ENCODE measurements at places on chromosomes 4 and X.
A peak's percentile ranks its signal among the peaks of the same experiment; 100 is the strongest.

DNA sequence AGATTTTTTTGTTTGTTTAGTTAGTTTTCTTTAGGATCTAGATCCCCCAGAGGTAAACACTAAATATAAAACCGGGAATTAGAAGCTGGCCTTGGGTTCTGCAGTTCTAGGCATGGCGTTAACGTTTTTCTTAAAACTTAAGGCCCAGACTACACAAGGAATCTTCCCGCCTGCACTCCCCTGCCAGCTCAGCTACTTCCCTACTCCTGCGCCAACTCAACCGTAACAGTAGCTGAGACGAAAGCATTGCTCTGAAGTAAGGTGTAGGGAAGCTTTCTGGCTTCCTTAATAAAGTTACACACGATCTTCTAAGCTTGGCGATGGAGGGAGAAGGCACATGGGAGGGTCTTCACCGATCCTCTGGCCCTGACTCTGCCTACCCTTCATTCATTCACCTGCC, 37.1 kb downstream of the CPE start:
- no peak for DNase-seq

GRCh38 chr4:93981594-93981993, 153.0 kb downstream of the ATOH1 start:
- no peak for DNase-seq

DNA sequence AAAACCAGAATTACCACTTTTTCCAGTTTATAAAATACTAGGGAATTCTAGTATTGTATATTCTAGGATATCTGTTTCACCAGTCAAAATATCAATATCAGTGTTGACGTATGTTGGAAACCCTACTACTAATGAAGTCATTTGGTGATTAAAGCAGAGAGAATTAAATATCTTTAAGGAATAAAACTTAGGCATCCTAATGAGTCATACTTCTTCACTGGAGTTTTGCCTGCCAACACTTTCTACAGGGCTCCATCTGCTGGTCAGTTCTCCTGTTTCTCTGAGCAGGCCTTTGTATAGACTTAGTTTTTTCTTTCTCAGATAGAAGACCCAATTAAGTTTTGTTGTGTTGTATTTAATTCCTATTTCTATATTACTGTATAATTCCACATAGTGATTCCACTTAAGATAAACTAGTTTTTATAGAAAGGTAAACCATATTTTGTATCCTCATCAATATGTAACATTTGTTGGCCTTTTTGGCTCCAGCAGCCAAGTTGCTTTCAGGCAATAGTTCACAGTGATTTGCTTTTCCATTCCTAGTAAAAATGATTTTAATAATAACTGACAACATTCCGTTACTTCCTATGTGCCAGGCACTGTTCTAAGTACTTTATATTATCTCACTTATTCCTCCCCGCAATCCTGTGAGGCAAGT, 3.5 kb downstream of the AP1AR start:
- DNase-seq = peak; percentile 87

- DNase-seq = no peak
These were observed 45.3 kb upstream of the ZMAT1 start for GRCh38 chrX:101977106-101977505.

GRCh38 chr4:92021203-92021602, 282.6 kb upstream of the GRID2 start:
- no peak for DNase-seq
